MCF 10A (cell line): ENCODE measurements at places on chromosomes 7 and 10. TPM values are rescaled to one million over a fixed set of nuclear protein-coding genes. Genes with fewer than 3 reads are reported as not detected.

C10orf143 gene
- 2.9 and 4.9 TPM in 2 replicates for total RNA-seq

PAX4 gene
- not detected in 2 replicates for total RNA-seq

KIAA1549 gene
- 7.1 and 8.4 TPM in 2 replicates for total RNA-seq

ARHGAP22 gene
- total RNA-seq, result 4.0 and 6.3 TPM in 2 replicates

KCNK18 gene
- not detected in 2 replicates for total RNA-seq

PNLIPRP2 gene
- total RNA-seq, result not detected in 2 replicates

FFAR4 gene
- not detected in 2 replicates for total RNA-seq

VSTM4 gene
- total RNA-seq, result not detected in 2 replicates

TCAF2 gene
- 0.49 and 0.70 TPM in 2 replicates for total RNA-seq

AQP1 gene
- 0.71 TPM in 1 of 2 replicates, not detected in the other for total RNA-seq

AMPH gene
- 0.63 and 0.81 TPM in 2 replicates for total RNA-seq

CDHR1 gene
- total RNA-seq, result not detected in 2 replicates

PCGF5 gene
- 25.8 and 34.6 TPM in 2 replicates for total RNA-seq

PCGF6 gene
- total RNA-seq, result 7.2 and 7.3 TPM in 2 replicates

EBF3 gene
- not detected in 2 replicates for total RNA-seq

COL13A1 gene
- 0.22 and 0.47 TPM in 2 replicates for total RNA-seq

LANCL2 gene
- 9.6 and 14.3 TPM in 2 replicates for total RNA-seq

PTF1A gene
- total RNA-seq, result not detected in 2 replicates

PAPOLB gene
- total RNA-seq, result not detected in 2 replicates
